Adrenal gland (tissue), 19 donors: ENCODE measurements at places on chromosomes 6 and 20. TPM values are rescaled to one million over a fixed set of nuclear protein-coding genes. Genes with fewer than 3 reads are reported as not detected.
A peak's percentile ranks its signal among the peaks of the same experiment; 100 is the strongest.

DNA sequence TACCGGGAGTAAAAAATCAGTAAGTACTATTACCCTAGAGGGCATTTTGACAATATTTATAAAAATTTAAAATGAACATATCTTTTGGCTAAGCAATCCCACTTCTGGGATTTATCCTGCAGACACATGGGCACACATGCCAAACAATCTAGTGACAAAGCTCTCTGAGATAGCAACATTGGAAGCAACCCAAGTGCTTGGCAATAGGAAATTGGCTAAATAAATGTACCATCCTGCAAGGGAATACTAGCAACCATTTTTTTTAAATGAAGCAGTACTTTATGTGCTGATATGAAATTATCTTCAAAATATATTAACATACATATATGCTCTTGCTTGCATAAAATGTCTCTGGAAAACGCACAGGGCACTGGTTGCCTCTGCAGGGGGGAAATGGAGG, 133.8 kb downstream of the SNX5 start:
- peak; percentile 52 for DNase-seq

The CASS4 gene
- 0.73 TPM for polyA plus RNA-seq

The IL17F gene
- not detected for polyA plus RNA-seq

The C20orf144 gene
- polyA plus RNA-seq = 0.10 TPM

GRCh38 chr6:168126566-168127383, 47.8 kb upstream of the FRMD1 start:
- DNase-seq = no peak
